Camera-type eye (tissue), 1 donor: ENCODE measurements at places on chromosomes 5 and 9. TPM values are rescaled to one million over a fixed set of nuclear protein-coding genes. Genes with fewer than 3 reads are reported as not detected.

The ADCY2 gene
- total RNA-seq = 17.5 TPM

The ANAPC2 gene
- total RNA-seq = 42.9 TPM

The PCDHGA2 gene
- 15.8 TPM for total RNA-seq

The PCDHB14 gene
- 13.5 TPM for total RNA-seq

The DNAJB5 gene
- total RNA-seq = 23.5 TPM

The CDX1 gene
- not detected for total RNA-seq

The ANGPTL2 gene
- 26.6 TPM for total RNA-seq

The MAMDC2 gene
- total RNA-seq = 20.3 TPM

The ZFP37 gene
- total RNA-seq = 22.7 TPM

The CCNJL gene
- 10.8 TPM for total RNA-seq

The RGS3 gene
- total RNA-seq = 40.4 TPM

The AJM1 gene
- total RNA-seq = 2.0 TPM

The IL3 gene
- total RNA-seq = not detected

The POLR3G gene
- 2.7 TPM for total RNA-seq

The TPPP gene
- 5.2 TPM for total RNA-seq

The C5orf52 gene
- not detected for total RNA-seq

The COL15A1 gene
- 92.2 TPM for total RNA-seq

The SHB gene
- total RNA-seq = 14.2 TPM

The OR13C3 gene
- total RNA-seq = not detected

The ZNF169 gene
- total RNA-seq = 11.0 TPM

The WWC1 gene
- 37.3 TPM for total RNA-seq

The SPINK6 gene
- not detected for total RNA-seq

The SLU7 gene
- total RNA-seq = 71.6 TPM

The RECK gene
- 34.2 TPM for total RNA-seq

The MRNIP gene
- total RNA-seq = 55.3 TPM

The CARD19 gene
- 17.9 TPM for total RNA-seq

The MCC gene
- 127 TPM for total RNA-seq

The PCDHA3 gene
- 4.6 TPM for total RNA-seq

The C1QTNF3 gene
- total RNA-seq = 65.3 TPM

The LSM11 gene
- total RNA-seq = 26.8 TPM

The BHMT2 gene
- 7.5 TPM for total RNA-seq

The TRIM7 gene
- total RNA-seq = 1.1 TPM

The SEMA4D gene
- 35.8 TPM for total RNA-seq

The DNAH5 gene
- total RNA-seq = 0.49 TPM

The TIFAB gene
- 0.05 TPM for total RNA-seq
